ENCODE measurements at places on chromosomes 13 and 19.

DNA sequence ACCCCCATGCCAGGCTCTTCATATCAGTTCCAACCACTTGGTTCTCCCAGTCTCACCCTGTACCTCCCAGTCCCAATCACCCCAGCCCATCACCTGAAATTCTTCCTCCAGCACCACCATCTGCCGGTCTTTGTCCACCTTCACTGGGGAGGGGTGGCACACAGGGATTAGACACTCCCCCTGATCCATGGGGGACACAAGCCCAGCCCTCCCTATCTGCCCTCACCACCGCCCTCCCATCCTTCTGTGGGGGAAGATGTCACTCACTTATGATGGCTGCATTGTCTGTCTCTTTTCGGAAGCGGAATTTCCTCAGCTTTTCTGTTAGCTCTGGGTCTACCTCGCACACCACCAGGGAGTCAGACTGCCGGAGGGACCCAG is 685 bp downstream of the GMFG start:
- no peak for DNase-seq

- DNase-seq = no peak
Measured at GRCh38 chr19:53910170-53910518, 1.1 kb downstream of the CACNG7 start.

DNA sequence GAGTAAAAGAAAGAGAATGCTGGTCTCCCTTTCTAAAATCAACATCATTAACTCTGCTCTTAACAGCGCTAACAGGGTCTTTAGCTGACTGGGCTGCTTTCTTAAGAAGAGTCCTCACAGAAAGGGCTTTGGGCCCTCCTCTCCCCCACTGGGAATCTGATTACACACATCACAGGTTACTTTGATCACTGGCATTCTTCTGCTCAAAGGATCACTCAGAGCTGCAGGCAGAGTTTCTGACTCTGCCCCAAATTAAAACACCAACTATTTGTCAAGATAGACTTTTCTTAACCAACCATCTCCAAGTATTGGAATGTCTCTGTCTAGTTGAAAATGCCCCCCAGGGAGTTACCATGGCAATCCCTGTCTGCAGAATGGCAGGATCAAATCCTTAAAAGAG is 31.1 kb upstream of the SIAH3 start:
- DNase-seq = no peak

DNA sequence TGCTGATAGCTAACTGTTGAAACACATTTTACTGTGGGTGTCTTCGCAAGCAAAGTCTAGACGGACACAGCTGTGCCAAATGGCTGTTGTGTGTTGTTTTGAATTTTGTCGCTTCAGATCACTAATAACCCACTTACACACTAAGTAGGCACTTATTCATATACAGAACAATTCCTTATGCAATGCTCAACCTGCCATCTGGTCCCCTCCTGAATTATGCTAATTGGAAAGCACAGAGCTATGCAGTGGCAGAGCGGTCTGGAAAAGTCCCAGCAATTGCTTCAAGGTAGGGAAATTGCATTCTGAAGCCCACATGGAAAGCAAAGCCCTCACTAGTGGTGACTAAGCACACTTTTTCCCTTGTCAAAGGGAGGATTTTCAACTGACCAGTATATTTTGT is 69.9 kb downstream of the C13orf42 start:
- DNase-seq = peak; percentile 13

DNA sequence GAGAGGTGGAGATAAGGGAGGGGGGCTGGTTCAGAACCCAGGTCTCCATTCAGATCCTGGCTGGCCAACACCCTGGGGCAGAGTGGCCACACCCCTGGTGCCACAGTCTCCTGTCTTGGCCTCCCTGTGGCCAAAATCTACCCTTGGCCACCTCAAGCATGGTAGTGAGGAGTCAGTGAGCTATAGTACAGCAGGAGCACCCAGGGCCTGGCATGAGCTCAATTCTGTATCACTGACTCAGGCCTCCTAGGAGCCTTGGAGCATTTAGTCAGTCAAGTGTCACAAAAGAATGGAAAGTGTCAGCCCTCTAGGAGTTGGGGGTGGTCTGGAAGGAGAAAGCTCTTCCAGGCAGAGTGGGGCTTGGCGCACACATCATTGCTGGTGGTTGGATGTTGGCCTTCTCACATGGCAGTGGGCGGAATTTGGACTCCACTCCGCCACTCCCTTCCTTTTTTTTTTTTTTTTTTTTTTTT is 6.6 kb upstream of the CD79A start:
- peak; percentile 31 for DNase-seq

DNA sequence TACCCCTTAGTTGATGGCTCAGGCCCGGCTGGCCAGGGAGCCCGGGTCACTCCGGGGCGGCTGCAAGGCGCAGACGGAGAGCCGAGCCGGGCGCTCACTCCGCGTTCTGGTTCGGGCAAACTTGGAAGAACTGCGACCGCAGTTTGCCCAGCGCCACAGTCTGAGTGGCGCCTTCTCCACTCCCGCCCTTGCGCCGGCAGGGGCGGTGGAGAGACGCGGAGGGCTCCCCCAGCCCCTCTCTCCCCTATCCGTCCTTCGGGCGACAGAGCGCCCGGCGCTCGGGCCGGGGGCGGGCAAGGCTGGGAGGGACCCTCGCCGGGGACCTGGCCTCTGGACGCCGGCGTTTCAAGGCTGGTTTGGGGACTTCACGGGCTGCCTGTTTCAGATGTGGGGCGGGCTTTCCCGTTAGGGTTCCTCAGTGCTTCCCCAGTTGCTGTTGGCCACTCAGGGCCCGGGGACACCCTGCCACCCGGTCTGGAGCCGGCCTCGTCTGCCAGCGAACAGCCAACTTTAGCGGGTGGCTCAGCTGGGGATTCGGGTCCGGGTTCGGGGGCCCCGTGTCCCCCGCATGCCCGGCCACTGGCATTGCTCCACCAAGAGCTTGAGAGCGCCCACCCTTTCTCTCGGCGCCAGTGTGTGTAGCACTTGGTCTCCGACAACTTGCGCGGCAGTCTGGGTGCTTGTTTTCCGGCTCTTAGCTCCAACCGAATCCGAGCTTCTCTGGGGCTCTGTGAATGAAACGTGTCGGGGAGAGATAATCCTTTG is 1.5 kb downstream of the GPC6 start:
- DNase-seq = peak; percentile 91

DNA sequence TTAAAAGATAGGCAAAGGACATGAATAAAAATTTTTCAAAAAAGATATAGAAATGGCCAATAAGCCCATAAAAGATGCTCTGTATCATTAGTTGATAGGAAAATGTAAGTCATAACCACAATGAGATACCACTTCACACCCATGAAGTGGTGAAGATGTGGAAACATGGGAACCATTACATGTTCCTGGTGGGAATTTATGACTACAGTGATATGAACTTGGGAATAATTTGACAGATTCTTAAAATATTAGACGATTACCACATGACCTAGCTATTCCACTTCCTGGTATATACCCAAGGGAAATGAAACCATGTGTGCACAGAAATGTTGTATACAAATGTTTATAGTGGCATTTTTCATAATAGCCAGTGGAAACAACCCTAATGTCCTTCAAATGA is 232.2 kb downstream of the GGACT start:
- DNase-seq = peak; percentile 18

DNA sequence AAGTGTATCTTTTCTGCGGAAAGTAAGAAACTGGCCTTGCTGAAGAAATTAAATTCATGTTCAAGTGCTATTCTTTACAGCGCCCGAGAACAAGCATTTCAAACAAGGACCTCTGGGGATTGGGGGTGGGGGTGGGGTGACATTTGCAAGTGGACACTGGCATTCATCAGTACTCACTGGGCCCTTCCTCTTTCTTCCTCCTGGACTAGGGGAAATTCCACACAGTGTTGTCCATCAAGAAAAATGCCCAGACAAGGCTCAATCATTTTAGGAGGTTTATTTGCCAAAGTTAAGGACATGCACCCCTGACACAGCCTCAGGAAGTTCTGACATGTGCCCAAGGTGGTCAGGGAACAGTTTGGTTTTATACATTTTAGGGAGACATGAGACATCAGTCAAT is 22.9 kb upstream of the OR10H1 start:
- DNase-seq = no peak

DNA sequence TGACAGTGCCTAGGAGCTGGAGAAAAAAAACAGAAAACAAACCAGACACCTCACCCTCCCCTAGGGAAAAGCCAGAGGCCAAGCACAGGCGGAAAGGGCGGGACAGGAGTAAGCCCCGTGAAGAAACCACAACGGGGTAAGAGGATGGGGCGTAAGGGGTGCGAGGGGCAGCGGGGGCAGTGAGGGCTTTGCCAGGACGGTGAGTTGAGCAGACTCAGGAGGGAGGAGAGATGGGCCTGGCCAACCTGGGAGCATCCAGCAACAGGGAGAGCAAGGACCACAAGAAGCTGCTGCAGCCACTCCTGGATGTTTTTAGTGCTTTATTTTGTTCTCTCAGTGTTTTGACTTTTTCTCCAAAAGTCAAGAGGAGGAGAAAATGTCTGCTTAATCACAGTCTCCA is 114.1 kb upstream of the SOX1 start:
- no peak for DNase-seq

GRCh38 chr13:98945863-98946605 is 31.8 kb downstream of the DOCK9 start:
- DNase-seq = no peak

DNA sequence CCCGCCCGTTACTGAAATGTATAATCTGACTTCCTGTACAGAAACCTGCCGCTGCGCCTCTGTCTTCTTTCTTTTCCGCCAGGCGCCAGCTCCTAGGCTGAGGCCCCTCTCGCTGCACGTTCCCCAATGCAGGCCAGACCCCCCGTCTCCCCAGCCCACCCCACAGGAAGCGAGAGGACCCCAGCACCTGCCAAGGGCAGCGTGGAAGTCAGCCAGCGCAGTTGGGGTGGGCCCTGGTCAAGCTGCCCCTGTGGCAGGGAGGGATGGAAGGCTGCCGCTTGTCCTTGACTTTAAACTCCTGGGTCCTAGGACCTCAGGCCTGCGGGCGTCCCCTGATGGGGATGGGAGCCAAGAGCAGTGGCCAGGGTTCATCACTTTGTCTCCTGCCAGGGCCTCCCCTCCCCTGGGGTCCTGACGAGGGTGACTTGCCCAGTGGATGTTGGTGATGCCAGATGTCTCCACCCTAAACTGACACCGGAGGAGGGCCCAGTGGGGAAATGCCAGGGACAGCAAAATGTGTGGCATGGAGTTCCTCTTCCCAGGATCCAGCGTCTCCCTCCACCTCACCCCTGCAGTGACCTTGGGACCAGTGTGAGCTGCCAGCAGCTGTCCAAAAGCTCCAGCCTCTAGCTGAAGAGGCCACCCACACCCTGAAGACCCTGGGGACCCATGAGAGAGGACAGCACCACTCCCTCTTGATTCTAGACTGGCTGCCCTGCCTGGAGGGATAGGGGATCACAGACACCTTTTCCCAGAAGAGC is 8.5 kb upstream of the MARCHF2 start:
- no peak for DNase-seq

DNA sequence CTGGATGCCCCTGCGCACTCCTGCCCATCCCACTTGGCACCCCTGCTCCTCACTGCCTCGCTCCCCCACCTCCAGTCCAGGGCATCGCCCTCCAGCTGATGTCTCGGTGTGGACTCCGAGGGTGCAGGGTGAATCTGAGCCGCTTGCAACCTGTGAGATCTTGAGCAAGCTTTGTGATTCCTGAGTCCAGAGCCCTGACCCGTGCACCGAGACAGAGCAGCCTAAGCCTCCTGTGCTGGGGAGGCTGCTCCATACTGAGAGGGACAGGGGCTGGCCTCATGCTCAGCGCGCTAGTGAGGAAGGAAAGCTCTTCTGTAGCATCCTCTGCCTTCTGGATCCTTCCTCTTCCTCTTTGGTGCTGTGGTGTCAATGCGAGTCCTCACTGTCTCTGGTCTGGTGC is 116.0 kb downstream of the TEX29 start:
- no peak for DNase-seq

DNA sequence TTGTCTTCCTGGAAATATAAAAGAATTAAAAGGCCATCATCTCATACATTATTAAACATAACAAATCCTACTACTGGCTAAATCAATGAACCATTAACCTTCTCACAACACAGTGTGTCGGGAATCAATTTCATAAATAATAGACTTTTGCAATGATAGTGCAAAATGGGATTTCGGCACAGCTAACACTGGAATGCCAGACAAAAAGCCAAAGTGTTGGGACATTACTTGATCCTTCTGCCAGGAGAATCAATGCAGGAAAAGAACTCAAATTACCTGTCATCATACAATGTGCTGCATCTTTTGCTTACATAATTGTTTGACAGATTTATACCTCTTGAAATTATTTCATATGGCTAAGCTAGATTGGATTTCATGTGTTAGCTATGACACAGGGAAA is 334.3 kb downstream of the MTUS2 start:
- no peak for DNase-seq
